RPMI8226 (cell line): ENCODE measurements at places on chromosomes 16 and 17.

GRCh38 chr16:66486199-66486772 is 59.2 kb downstream of the BEAN1 start:
- no peak for DNase-seq

- DNase-seq = peak; percentile 39
These were observed 675 bp downstream of the RNF213 start for GRCh38 chr17:80261159-80261894.

DNA sequence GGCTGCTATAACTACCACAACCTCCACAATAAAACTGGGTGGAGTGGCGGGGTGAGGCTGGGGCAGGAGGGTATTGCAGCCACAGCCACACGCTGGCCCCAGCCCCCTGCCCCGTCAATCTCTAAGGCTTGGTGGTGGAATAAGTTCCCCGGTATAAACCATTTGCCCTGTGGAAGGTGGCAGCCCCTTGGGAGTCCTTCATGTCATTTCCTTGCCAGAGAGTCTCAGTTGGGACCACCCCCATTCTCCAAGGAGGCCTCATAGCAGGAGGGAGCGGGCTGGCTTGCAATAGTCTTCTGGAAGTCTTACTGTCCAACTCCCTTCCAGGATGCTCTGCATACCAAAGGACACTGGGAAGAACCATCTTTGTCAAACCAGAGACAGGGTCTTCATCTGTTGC is 19.4 kb downstream of the CD300A start:
- no peak for DNase-seq

GRCh38 chr16:54135361-54136275 is 151.0 kb downstream of the IRX3 start:
- DNase-seq = no peak
